Left forelimb (tissue), 1 donor: ENCODE measurements at places on chromosomes 5 and 9.

DNA sequence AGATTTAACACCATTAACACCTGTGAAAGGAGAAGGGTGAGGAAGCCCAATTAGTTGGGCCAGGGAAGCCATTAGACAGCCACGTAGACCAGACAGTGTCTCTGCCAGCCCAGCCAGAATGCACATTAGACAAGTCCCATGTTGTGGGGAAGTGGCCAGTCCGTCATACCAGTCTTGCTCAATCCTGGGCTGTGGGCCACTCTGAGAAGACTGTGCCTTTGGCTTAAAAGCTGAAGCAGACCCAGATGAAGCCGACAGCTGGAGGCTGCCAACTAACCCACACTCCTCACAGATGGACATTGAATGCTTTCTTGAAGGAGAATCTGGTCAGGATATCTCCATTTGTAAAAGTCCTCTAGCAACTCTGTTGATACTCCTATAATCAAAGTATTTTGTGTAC lies 128.5 kb downstream of the CHSY3 start:
- DNase-seq, result no peak

- no peak for DNase-seq
Observed at GRCh38 chr5:75049456-75050351, 2.7 kb downstream of the GCNT4 start.

GRCh38 chr9:87836951-87837705 lies 45.5 kb upstream of the SPATA31E1 start:
- no peak for DNase-seq

DNA sequence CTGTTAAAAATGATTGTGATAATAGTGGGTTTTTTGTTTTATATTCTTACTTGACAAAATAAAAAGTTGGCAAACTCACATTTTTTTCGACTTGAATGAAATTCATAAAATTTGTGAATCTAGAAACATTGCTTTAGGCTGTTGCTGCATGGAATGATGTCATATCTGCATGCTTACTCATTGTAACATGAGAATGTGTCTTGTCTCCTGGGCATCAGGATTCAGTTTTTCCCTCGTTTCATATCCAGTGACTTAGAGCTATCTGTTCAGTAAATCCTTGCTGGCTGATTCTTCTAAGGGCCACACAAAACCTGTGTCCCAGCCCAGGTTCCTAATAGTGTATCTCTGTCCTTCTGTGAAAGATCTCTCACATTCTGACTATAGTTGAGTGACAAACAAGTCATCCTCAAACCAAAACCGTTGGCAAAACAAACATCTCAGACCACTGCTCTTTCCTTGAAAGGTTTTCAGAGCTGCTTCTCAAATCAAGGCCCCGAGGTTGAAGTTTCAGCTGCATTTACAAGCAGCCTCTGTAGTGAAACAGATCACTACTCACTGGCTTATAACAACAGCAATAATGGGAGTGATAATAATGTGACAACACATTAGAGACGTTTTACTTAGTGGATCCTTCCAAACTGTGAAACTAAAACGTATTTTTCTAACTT lies 95.0 kb downstream of the NPR3 start:
- DNase-seq, result no peak

GRCh38 chr9:97596906-97597305 lies 36.3 kb downstream of the TSTD2 start:
- peak; percentile 9 for DNase-seq

DNA sequence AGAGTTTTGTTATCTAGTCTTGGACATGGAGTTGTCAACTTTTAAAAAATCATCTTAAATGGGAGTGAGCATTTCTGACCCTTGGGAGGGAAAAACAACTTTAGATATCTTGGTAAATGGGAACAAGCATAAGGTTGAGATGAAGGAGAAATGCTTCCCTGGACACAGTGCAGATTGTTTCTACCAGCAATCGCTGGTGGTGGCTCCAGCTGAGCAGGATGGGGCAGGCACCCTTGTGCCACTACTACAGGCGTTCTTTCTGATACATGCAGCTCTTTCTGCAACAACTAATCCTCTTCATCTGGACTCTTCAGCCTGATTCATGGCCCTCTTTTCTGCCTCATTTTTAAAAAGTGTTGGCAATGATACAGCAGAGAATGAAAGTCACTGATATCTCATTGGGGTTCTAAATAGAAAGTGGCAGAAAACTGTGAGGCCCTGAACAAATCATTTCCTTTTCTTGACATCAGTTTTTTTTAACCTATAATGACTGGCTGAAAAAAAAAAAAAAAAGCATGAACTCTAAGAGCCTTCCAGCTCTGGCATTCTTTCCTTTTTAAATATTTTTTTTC lies 409.4 kb upstream of the PTGER4 start:
- DNase-seq, result no peak

GRCh38 chr9:86350006-86350760 lies 4.0 kb downstream of the TUT7 start:
- DNase-seq, result no peak

DNA sequence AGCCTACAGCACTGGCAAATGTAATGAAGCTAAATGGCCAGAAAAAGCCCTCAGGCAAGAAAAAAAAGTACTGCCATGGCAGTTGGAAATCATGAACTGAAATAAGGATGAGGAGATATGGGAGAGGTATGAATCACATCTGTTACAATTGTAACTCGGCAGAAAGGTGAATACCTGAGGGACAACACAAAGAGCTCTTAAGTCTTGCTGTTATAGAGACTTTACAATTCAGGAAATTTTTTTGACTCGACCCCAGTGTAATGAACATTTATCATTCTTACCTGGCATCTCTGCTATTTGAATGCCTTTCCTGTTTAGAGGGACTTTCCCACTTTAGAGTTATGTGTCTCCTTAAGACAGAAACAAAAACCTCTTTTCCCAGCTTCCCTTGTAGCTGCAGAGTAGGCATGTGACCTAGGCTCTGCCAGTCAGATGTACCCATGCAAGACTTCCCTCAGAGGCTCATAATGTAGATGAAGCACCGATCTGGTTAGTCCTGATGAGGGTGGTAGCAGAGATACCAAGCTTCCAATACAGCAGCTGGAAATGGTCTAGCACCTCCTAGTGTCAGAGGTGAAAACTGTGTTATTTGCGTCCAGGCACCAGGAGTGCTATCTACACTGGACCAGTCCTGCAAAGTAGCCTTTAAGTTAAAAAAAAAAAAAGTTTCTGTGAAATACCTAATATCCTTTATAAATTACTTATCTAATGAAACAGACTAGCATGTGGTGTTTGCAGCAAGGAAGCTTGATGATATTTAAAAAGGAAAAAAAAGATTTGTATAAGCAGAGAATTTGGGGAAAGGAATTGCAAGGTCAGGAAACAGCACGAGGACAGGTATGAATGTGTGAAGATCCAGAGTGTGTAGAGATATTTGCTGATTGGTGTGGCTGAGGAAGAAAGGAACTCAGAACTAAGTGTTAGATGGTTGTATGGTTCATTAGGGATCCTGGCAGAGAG lies 146.9 kb upstream of the SLC1A3 start:
- no peak for DNase-seq

GRCh38 chr9:1875921-1876448 lies 139.2 kb upstream of the SMARCA2 start:
- DNase-seq, result no peak

- no peak for DNase-seq
Observed at GRCh38 chr5:38443390-38443789, 113.1 kb downstream of the LIFR start.

DNA sequence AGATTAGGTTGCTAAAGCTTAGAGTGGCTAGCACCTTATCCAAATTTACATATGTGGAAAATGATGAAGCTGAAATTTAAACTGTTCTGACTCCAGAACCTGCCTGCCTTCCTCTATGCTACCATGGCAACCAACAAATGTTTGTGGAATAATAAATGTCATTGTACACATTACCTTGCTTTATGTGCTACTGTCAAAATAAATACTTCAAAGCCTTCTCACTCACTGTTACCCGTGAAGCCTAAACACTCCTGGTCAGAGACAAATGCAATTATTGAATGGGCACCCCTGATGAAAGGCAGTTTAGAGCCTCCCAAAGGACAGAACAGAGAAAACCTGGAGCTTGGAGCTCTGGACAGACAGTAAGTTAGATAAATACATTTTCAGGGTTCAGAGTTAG lies 158.6 kb downstream of the FAM114A2 start:
- DNase-seq, result no peak

DNA sequence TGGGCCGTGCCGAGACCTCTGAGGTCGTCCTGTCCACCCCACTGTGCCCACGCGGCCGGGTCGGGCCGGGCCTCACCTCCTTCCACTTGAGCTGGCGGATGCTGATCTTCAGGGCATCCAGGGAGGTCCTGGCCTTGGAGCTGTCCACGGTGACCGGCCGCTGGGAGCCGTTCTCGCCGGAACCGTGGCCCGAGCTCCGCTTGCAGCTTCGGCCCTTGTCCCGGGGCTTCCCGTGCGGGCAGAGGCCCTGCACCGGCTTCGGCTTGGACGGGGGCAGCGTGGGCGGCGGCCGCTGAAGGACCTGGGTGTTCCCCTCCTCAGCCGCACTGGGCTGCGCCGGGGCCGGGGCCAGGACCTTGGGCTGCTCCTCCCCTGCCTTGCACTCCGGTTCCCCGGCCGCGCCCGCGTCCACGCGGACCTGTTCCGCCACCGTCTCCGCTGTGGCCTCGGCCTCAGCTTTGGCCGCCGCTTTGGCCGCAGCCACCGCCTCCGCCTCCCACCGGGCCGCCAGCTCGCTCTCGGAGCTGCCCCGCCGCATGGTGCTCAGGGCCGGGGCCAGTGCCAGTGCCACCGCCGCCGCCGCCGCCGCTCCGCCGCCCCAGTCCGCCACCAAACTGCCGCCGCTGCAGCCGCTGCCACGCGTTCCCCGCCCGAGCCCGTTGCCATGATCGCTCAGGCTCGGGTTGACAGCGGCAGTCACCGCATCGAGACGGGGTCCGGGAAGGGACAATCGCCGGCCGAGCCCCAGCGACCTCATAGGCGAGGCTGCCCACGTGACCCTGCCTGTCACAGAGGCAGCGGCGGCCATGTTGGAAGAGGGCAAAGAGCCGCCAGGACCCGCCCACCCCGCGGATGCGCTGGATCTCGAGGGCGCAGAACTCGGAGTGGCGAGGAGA lies at the start of gene TTLL11:
TSS of gene TTLL11 (minus strand) at position 698 of the 896 bp plus-strand sequence. CDS start at position 538, 160 bp downstream.
- peak; percentile 96 for DNase-seq

GRCh38 chr5:151491062-151491461 lies 43.7 kb downstream of the SLC36A1 start:
- DNase-seq, result no peak

DNA sequence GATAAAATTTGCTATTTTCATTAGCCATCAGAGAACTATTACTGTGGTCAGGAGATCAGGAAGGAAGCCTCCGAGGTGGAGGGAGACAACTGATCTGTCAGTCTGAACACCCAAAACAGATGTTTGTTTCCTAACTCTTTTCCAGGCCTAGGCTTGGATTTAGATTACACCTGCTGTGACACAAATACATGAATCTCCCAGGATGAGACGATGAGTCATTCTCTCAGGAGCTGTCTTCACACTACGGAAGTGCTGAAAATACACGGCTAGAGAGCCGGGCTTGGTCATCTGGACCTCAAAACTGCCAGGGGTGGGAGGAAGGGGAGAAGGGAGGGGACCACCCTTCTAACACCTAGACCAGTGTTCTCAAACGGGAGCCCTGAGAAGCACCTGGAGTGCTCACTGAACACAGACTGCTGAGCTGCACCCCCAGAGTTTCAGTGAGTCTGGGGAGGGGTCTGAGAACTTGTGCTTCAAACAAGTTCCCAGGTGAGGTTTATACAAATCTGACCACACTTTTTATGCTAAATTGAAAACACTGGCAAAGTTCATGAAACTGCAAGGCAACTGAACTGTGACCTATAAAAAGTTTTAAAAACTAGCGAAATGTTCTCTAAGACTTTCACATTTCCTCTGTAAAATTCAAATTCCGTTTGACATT lies 80.3 kb upstream of the EQTN start:
- DNase-seq, result no peak

DNA sequence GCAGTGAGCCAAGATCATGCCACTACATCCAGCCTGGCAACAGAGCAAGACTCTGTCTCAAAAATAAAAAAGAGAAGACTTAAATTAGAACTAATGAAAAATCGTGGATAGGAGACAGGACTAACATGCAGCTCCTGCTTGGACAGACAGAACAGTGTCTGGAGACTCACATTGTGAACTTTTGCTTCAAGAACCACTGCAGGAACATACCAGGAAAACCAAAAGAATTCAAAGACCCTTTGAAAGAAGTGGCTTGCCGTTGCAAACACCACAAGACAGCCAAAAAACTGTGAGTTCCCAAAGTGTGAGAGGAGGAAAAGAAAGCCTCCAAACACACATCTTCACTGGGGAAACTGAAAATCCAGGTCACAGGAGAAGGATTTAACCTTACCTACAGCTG lies 48.8 kb upstream of the SNAPC3 start:
- no peak for DNase-seq

DNA sequence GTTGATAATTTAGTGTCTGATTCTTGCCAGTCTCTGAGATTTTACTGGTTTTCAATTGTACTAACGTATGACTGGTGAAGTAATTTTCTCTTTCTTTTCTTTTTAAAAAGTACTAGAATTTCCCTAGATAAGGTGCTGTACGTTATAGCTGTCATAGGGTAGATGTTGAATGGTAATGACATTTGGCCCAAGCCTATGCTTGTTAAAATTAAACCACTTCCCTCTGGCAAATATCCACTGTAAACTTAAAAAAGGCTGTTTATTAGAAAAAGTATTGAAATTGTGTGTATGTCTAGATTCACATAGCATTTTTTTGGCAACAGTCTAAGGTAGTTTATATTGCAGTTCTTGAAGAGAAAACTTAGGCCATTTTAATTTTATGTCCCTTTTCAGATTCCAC lies 97.6 kb downstream of the NNT start:
- no peak for DNase-seq

- DNase-seq, result no peak
Observed at GRCh38 chr9:4138781-4139180, 161.1 kb downstream of the GLIS3 start.

- DNase-seq, result no peak
Observed at GRCh38 chr5:96440185-96440538, 7.1 kb upstream of the PCSK1 start.

GRCh38 chr5:107670087-107670931 lies 428 bp downstream of the EFNA5 start:
- peak; percentile 74 for DNase-seq

- DNase-seq, result no peak
Observed at GRCh38 chr5:35488791-35489190, 128.9 kb upstream of the SPEF2 start.

DNA sequence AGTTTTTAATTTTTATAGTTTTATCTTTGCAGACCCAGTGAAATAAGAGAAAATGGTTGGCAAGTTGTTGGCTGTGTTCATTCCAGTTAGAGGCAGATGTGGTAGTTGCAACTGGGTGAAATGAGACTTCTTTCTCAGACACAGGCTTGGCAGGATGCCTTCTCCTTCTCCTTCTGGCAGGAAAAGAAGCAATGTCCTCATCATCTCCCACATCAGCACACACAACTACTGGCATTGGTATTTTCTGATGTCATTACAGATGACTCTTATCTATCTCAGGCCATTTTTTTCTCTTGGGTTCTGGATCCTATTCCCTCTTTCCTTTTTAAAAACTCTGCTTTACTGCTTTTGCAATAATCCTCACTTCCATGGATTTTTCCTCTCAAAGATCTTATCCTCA lies 103.3 kb upstream of the EDIL3 start:
- no peak for DNase-seq
